ENCODE measurements at places on chromosomes 2 and 18.

- DNase-seq, result no peak
Observed at GRCh38 chr2:144939590-144939989, 419.7 kb upstream of the ZEB2 start.

DNA sequence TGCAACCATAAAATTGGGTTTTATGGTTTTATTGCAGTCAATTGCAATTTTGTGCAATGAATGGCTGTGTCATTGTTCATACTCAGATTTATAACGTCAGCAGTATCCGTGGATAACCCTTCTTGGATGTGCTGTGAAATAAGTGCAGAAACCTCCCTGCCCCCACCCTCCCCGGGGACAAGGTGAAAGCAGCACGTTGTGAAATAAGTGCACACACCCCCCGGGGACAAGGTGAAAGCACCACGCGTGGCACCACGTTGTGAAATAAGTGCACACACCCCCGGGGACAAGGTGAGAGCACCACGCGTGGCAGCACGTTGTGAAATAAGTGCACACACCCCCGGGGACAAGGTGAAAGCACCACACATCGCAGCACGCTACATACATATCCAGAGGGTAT is 93.6 kb upstream of the NFATC1 start:
- no peak for DNase-seq

GRCh38 chr2:105369777-105370690 is 28.8 kb downstream of the FHL2 start:
- DNase-seq, result peak; percentile 71

DNA sequence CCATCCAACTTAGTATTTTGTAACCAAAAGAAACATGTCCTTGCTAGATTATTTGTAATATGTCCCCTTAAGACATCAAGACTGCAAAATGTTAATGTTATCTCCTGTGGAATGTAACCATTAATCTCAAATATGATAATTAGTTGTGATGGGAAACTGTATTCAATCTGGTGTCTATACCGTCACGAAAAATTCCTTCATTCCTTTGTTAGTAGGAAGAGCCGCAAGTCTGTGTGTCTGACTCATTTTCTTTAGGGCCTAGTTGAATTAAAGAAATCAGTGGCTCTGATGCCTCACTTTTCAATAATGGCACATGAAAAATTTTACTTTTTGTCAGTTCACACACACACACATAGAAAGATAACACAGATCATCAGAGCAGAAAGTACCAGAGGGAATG is 127.1 kb upstream of the CHAC2 start:
- DNase-seq, result no peak

- no peak for DNase-seq
Observed at GRCh38 chr2:71043531-71044407, 24.7 kb upstream of the NAGK start.

GRCh38 chr2:193581807-193582206 is 1387.1 kb upstream of the TMEFF2 start:
- DNase-seq, result no peak

DNA sequence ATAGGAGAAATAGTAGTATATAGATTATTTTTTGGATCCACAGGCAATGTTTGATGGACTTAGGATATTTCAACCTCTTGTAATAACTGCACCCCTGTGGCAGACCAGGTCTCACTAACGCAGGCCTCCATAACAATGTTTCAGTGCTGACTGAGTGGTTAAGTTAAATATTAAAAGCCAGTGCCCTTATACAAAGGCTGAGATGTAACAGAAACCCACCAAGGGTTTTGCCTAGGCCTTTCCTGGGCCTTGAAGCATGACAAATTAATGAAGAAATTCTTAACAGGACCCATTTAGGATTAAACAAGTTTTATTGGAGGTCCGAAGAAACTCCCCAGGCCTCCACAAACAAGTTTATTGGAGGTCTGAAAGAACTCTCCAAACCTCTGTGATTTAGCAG is 1.6 kb upstream of the SUCLG1 start:
- DNase-seq, result no peak

DNA sequence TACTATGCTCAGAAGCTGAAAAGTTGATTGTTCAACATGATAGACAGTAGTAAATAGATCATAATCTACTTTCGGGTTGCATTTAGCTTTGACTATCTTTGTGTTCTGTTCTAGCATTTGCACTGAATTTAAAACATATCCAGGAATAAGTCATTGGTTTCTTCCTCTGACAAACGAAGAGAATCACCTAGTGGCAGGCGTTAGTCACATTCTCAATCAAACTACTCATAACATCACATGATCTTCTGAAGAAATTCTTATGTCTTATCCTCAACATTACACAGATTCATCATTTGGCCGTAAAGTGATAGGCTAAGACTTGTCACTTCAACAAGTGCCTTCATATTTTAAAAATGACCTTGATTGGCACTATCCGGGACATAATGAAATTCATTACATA is 63.6 kb upstream of the TTC21B start:
- no peak for DNase-seq

DNA sequence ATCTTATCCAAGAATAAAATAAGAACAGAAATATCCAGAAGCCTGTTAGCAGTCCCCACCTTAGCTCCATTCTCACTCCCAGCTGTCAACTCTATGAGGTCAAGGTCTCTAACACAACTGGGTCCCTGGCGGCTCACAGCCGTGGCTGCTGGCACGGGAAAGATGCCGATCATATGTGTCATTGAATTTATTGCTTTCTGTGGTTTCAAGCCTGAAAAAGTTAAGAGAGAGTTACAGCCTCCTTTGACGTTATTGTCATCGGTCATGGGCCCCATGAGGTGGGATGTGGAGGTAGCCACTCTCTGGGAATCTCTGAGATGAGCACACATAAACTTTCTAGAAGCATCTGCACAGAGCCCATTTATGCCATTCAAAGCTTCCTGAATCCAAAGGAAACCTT is 28.7 kb upstream of the CABLES1 start:
- no peak for DNase-seq

- DNase-seq, result no peak
Observed at GRCh38 chr2:143420313-143420712, 291.1 kb downstream of the ARHGAP15 start.

DNA sequence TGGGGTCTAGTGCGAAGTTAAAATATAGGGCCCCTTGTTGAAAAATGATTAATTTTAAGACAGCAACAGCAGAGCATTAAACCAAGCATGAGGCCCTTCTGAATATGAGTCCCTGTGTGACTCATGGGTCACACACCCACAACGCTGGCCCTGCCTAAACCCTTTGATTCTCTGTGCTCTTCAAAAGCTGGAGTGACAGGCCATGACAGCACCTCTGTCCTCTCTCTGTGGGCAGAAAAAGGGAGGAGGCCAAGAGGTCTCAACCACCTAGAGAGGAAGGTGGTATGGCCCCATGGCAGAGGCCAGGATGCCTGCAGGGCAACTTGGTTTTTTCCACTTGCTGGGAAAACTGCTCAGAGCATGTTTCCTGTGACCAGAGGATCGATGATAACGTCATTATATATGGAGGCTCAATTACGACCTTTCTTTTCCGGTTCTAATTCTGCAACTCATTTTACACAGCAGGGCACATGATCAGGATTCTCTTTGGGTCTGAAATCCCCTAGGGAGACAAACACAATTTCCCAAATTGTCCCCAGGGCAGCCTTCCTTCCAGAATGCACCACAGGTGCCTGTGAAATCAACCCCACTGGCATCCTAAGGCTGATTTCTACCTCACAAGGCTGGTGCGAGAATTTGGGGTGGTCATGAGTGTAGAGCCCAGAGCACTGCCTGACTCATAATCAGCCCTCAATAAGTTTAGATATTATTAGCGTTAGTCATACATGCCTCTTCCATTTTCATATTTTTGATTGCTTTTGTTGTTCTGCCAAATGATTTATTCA is 102.0 kb upstream of the PPP1CB start:
- DNase-seq, result peak; percentile 39

- no peak for DNase-seq
Observed at GRCh38 chr2:14743861-14744260, 111.3 kb downstream of the LRATD1 start.

GRCh38 chr18:79944126-79944731 is 7.2 kb downstream of the SLC66A2 start:
- DNase-seq, result no peak

DNA sequence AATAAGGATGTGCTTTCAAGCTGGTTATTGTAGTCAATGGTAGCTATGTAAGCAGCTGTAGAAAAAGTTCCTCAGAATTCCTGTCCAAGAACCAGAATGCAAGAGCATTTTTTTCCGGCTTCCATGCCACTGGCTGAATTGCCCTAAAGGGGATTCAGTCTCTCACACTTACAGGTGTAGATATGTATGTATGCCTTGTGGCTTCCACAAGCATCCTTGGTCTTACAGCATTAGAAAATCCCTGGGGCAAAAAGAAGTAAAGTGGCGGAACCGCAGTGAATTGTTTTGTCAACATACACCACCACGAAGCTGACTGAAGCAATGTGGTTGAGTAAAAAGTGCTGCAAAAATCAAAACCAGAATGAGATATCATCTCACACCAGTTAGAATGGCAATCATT is 54.6 kb downstream of the FANCL start:
- DNase-seq, result no peak

DNA sequence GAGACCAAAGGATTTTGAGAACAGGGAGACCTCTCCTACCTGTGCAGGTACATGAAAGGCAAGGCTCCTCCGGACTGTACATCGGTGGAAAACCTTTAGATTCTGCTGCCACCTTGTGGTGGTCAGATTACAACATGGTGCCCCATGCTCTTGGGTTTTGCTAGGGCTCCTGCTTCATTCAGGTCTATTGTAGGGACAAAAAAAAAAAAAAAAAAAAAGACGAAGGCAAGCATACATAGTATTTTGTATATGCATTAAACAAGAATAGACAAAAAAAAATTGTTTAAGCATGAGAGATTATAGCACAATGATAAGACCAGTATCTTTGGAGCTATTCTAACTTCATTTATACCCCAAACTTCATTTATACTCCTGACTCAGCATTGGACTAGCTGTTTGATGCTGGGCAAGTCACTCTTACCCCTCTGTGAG is 27.4 kb upstream of the SPR start:
- peak; percentile 24 for DNase-seq

- DNase-seq, result no peak
Observed at GRCh38 chr18:14964406-14964805, 216.4 kb downstream of the ANKRD30B start.

DNA sequence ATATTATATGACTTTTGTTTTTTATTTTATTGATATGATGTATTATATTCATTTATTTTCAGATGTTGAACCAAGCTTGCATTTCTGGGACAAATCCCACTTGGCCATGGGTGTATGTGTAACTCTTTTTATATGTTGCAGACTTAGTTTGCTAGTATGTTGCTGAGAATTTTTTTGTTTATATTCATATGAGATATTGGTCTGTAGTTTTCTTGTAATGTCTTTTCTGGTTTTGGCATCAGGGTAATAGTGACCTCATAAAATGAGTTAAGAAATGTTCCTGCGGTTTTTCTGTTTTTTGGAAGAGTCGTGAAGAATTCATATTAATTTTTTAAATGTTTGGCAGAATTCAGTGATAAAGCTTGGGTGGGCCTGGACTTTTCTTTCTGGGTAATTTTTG is 88.7 kb downstream of the ASB1 start:
- no peak for DNase-seq

DNA sequence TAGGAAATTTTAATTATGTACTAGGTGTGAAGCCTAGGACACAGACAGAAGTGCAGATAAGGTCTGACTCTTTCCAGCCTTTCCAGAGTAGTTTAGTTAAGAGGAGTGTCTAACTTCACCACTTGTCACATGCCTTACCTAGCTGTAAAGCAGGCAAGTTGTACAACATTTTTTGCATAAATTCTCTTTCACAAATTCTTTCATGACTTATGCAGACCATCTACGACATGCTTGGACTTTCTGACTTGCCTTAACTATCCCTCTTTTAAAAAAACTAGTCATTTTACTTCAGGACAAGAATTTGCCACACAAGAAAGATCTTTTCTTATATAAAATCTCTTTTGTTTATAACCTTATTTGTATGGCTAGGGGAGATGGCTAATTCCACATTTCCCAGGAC is 1273.6 kb upstream of the SLC39A10 start:
- no peak for DNase-seq

- DNase-seq, result no peak
Observed at GRCh38 chr2:173401716-173402326, 47.1 kb downstream of the CDCA7 start.

DNA sequence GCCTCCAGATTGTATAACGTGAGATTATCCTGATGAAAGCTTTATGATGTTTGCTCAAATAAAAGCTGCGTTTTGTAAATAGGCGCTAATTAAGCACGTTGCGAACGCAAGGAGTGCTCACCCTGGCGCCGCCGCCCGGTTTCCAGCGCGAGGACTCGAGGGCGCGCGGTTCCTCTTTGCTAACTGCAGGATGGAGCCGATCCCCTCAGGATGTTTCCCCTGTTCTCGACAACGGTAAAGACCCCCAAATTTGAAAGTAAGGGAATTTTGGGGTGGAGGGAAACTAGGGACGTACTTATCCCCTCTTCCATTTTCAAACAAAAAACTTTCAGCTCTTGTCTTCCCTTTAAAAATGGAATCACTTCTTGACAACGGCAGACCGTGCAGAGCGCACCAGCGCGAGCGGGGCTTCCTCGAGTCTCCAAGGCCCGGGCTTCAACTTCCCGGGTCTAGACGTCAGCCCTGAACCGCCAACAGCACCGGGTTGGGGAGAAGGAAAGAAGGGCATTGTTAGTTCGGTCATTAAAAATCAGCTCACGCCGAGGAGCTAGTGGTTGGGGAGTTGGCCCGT is 1.1 kb upstream of the GBX2 start:
- no peak for DNase-seq

- DNase-seq, result no peak
Observed at GRCh38 chr2:157415591-157416101, 28.2 kb downstream of the CYTIP start.

DNA sequence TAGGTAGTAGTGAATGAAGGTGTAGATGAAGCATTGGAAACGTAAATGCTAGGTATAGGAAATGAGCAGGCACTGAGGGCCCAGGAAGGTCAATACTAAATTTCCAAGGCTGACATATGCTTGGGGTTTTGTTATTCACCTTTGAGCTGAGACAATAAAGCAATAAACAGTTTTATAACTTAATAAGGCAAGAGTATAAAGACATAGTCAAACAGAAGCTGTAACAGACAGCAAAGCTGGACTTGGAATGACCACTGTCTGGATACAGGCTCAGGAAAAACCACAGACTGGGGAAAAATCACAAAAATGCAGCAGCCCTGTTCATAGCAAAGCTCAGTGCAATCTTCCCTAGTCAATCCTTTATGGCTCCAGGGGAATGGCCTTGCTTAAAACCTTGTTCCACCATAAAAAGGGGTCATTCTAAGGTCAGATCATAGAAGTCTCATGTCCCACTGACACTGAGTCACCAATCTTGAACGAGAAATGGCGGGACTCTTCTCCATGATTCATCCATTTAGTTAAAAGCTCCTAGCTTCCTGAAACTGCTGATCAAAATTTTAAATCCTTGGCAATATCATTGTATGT is 493.3 kb downstream of the CMPK2 start:
- DNase-seq, result no peak

GRCh38 chr2:72780477-72780876 is 45.4 kb downstream of the EXOC6B start:
- no peak for DNase-seq

GRCh38 chr2:233261819-233262555 is 10.5 kb downstream of the ATG16L1 start:
- DNase-seq, result no peak
